Skin of body (tissue), 3 donors: ENCODE measurements at places on chromosomes 6 and 20. TPM values are rescaled to one million over a fixed set of nuclear protein-coding genes. Genes with fewer than 3 reads are reported as not detected.

The PPP1R3G gene
- total RNA-seq, result 1.8 TPM

The BPIFB4 gene
- total RNA-seq, result not detected

The NR2E1 gene
- not detected for total RNA-seq

The TGM3 gene
- total RNA-seq, result 16.6 TPM

The OOEP gene
- not detected for total RNA-seq
